ENCODE measurements at places on chromosomes 5 and 9.

GRCh38 chr9:71690063-71690688, 78.1 kb downstream of the CEMIP2 start:
- DNase-seq = no peak

- DNase-seq = no peak
Observed at GRCh38 chr5:150618163-150618562, 22.3 kb upstream of the SYNPO start.

DNA sequence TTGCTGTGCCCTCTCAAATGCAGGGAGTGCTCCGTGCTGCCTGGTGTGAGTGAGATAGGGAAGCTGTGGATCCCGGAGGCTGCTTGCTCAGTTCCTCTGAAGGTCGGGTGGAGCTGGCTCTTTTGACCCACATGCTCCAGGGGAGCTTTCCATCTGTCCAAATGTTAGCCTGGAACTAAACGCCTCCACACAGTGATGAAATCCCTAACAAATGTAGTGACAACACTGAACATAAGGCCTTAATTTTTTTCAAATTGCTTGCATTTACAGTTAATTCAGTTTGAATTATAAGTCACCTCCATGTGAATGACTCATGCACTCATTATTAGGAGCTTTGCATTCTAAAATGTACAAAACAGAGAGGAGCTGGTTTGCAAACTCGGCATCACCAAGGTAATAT, 27.0 kb downstream of the PRDM6 start:
- DNase-seq = no peak

DNA sequence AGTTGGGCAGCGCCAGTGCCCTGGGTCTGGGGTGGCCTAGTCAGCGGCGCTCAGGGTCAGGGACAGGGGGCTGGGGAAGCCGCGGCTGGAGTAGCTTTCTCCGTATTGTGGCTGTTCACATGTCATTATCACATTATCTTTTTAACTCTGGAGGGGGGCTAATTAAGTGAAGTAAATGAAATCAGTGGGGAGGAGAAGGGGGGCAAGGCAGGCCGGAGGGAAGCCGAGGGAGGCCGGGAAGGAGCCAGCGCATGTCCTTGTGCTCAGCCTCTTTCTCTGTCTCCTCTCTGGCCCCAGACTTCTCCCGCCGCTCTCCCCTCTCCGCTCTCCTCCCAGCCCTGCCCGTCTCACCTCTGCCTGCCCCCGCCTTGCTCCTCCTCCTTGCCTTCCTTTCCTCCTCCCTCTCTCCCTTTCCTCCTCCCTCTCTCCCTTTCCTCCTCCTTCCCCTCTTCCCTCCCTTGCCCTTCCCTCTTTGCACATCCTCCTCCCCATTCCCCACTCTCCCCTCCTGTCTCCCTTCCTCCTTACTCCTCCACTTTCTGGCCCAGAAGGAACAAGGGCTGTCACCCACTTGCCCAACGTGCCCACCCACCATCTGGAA, 38.7 kb downstream of the ASS1 start:
- no peak for DNase-seq

DNA sequence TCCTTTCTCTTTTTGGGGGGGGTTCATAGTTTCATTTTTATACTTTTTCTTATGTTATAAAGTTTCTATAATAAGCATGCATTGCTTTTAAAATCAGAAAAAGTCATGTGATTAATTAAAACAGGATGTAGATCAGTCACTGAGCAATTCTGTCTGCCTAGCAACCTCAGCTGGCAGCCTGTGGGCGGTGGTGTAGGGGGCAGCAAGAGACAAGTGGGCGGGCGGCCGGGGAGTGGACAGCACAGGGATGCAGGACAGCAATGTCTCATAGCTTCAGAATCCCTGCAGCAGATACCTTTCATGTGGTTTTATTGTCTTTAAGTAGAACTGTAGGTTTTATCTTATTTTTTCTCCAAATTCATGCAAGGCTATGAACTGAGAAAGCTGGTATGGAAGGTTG, 101.9 kb upstream of the S1PR3 start:
- DNase-seq = no peak

GRCh38 chr5:67085616-67086015, 111.0 kb downstream of the CD180 start:
- peak; percentile 49 for DNase-seq

GRCh38 chr9:16293610-16294009, 576.9 kb downstream of the BNC2 start:
- DNase-seq = no peak

- DNase-seq = no peak
Observed at GRCh38 chr5:141875022-141875740, 3.0 kb downstream of the PCDH1 start.

- no peak for DNase-seq
Observed at GRCh38 chr5:77620405-77620804, 18.1 kb downstream of the OTP start.

GRCh38 chr9:76729980-76730737, 34.1 kb upstream of the PCA3 start:
- DNase-seq = peak; percentile 85

DNA sequence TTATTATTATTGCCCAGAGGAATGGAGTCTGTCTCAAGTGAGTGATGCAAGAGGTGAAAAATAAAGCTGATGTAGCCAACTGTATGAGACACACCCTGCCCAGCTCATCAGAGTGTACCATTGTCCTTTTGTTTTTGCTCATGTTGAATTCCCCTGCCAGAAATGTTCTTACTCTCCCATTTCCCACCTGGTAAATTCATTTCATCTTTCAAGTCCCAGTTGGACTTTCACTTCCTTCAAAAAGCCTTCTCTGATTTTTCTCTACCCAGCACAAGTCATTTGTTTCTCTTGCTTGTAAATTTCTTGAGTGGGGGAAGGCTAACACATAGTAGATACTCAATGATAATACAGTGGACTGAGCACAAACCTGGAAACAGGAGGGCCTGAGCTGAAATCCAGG, 394.5 kb upstream of the ZNF462 start:
- no peak for DNase-seq

DNA sequence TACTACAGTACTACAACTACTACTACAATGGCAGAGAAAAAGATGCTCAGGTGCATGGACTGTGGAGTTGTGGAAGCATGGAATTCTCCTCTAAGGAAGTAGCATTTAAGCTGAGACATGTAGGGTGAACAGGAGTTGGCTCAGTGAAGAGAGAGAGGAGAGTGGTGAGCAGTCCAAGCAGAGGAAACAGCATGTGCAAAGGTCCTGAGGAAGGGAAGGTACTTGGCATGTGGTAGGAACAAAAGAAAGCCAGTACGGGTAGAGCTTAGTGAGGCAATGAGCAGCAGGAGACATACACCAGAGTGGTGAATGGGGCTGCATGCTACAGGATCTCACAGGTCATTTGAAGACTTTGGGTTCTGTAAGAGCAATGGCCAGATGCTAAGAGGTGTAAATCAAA, 41.4 kb upstream of the GLRA1 start:
- no peak for DNase-seq

DNA sequence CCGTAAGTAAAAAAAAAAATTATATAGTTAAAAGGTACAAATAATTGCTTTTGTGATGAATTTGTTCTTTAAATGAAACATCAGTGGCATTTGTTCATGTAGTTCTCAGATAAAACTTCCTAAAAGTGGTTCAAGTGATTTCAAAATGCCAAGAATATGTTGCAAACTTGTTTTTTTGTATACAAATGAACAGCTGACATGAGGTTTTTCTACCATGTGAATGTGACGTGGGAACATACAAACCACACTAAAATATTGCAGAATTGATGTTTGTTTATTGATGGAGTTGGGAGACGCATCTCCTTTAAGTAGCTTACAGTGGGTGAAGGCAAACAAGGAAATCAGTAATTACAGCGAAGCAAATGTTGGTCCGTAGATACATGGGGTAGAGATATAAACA, 16.9 kb downstream of the BASP1 start:
- DNase-seq = no peak

Measured in NCI-H1930 (cell line).